NCI-H1930 (cell line): ENCODE measurements at places on chromosomes 1 and 21.

GRCh38 chr1:69738458-69739250 lies 170.9 kb downstream of the LRRC7 start:
- no peak for DNase-seq

DNA sequence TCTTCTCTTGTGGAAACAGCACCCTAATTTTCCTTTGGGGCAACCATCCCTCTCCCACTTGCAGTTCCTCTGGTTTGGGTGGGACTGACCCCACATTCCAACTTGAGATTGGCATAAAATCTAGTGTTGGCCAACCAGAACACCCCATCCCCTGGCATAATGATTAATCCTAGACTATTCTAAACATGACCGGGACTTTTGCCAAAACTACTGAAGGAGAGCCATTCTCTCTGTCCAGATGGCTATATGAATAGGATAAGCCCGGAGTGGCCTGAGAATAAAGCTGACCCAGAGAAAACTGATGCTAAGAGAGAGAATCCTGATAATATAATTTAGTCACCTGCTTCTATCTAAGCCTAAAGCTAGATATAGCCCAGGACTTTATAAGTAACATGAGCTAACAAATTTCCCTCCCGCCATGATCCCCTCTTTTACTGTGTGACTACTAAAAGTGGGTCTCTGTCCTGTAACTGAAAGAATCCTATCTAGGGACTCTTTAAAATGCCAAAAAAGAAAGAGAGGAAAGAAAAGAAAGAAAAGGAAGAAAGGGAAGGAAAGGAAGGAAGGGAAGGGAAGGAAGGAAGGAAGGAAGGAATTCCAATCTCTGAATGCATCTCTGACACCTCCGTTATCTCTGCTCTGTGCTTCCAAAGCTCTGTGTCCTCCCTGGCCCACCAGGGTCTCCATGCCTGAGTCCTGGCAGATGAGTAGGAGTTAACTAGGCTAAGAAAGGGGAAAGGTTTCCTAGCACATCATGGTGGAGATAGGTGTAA lies 28.0 kb upstream of the NRDC start:
- DNase-seq = no peak

- DNase-seq = no peak
Observed at GRCh38 chr1:31658721-31659120, 14.0 kb upstream of the PEF1 start.

- no peak for DNase-seq
Observed at GRCh38 chr1:185811073-185811709, 77.0 kb downstream of the HMCN1 start.

- no peak for DNase-seq
Observed at GRCh38 chr1:151346082-151346768, 827 bp downstream of the RFX5 start.

DNA sequence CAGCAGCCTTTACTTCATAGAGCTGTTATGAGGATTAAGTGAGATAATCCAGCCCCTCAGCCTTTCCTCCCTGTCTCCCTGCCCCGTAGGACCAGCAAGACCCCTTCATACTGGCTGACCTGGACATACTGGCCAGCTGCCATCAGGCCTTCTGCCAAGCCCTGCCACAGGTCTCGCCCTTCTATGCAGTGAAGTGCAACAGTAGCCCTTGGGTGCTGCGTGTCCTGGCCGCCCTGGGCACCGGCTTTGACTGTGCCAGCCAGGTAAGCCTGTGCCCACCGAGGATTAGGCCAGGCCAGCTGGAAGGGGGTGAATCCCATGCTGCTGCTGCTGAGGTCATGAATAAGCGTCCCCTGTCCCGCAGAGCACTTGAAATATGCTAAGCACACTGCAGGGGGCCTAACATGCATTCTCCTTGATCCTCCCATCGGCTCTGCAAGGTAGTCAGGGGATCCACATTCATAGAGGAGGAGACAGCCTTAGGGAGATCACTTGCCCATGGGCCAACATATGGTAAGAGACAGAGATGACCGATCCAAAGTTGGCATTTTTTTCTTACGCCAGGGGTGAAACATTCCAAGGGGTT lies 73.3 kb upstream of the TINAGL1 start:
- DNase-seq = no peak

DNA sequence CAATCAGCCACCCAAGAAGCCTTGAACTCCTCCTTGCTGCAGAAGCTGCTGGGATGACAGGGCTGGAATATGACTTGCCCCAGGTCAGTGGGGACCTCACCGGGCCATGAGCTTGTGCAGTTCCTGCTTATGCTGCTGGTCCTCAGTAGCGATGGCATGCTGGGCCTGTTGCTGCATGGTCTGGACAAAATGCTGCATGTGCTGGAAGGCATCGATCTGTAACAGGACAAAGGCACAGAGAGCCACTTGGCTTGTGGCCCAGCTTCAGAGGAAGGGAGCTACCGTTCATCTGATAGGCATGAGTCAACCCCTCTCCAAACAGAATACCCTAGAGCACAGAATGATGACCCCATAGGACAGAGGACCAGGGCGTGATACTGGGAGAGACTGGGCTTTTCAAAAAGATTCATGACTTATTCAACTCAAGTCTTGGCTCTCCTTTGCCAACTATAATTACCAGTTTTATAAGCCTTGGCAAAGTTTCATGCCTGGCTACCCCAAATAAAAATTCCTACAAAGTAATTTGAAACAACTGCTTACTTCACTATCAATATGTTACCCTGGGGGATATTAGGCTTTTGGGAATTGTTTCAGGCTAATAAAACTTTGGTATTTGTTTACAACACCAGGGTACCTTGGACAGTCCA lies 34.7 kb upstream of the EXOSC10 start:
- no peak for DNase-seq
